ENCODE measurements at places on chromosomes 13 and 19.

DNA sequence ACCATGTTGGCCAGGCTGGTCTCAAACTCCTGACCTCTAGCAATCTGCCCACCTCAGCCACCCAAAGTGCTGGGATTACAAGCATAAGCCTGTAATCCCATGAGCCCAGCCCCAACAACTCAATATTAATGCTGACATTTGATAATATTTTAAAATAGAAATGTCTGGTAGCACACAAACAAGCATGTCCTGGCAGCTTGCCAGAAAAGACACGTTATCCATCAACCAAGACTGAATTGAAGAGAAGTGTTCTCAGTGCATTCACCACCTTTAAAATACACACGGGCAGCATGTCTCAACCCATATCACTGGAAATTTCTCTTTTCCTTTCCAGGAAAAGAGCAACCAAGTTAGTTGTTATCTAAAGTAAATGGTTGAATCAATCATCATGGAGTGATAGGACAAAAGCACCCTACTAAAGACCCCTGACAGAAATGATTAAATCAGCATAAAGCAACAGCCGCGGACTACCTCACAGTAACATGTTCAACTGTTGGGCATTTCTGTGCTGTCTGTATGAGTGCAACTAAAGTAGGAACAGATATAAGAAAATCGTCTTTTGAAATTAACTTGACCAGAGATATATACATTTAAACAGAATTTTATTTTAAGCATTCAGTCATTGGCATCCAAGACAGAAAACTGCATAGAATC is 25.0 kb downstream of the LHFPL6 start:
- DNase-seq: no peak

DNA sequence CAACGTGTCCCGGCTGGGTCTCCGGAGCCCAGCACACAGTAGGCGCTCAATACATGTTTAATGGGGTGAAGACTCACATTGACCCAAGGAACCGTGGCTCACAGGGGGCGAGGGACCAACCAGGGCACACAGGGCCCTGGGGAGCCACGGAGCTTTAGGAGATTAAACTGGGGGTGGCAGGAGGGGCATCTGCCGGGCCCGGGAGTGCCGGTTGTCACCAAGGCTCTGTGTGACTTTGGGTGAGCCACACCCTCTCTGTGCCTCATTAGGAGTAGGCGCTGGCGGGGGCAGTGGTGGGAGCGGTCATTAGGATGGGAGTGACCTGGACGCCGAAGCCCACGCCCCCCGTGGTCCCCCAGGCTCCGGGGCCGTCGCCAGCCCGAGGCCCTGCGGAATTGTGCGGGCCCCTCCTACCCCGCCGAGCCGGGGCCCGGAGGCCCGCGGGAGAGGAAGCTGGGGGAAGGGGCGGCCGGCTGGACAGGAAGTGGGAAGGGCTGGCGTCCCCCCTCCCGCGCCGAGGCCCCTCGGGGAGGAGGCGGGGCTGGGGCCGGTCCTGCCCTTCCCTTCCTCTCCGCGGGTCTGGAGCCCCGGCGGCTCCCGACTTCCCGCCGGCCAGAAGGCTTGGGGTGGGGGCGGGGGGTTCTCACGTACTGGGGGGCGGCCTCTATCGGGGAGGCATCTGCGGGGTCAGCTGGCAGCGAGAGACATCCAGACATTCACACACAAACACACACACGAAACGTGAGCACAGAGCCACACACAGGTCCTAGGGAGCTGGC is 1.8 kb upstream of the SSBP4 start:
- DNase-seq: no peak

DNA sequence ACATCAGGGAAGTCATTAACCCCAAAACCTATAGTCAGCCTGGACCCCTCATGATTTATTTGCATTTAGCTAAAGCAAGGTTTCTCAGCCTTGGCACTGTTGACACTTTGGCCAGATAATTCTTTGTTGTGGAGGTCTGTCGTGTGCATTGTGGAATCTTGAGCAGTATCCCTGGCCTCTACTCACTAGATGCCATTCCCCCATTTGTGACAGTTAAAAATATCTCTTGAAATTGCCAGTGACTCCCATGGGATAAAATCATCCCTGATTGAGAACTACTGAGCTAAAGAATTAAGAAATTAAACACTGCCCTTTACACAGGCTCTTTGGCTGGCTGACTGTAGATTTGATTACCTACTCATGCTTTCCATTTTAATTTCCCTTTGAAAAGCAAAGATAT is 102.7 kb downstream of the LMO7 start:
- DNase-seq: no peak

DNA sequence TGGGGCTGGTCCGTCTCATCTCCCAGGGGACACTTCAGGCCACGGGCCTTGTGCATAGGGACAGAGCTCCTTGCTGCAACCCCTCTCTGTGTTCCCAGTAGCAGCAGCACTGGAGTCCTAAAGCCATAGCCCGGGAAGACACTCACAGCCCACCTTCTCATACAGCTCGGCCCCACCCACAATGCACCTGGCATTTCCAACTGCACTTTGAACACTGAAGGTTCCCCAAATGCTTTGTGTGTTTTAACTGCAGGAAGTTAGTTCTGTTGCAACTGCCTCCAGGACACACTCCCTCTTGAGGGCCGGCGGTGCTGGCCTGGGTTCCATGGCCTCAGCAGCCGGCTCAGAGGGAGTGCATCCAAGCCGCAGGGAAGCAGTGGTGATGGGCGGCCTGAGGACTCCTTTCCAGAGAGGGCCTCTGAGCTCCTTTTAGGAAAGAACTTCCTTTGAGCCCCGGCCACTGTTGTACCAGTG is 22.7 kb upstream of the TMEM255B start:
- no peak for DNase-seq

DNA sequence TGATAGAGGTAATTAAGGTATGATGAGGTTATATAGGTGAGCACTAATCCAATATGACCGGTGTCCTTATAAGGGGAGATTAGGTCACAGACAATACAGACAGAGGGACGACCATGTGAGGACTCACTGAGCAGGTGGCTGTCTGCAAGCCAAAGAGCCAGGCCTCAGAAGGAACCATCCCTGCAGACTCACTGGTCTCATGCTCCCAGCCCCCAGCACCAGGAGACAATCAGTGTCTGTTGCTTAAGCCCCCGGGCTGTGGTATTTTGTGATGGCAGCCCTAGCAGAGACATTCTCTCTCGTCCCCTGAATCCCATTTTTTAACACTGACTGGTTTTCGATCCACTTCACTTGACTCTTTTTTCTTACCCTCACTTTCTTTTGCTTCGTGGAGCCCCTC is 51.9 kb upstream of the PABPC3 start:
- no peak for DNase-seq

DNA sequence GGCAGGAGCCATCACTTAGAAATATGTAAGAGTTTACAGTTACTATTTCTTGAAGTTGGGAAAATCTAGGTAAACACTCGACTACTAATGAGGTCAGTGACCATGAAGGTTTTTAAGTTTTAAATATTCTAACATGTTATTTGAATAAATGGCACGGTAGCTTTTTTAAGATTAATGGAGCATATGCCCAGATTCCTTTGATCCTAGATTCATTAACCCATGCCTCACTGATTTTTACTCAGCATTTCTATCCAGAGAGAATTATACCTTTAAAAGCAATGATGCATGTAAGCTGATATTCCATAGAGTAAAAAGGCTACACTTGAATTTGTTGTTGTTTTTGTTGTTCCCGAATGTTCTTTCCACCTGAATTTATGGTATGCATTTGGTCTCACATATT is 541.4 kb downstream of the DACH1 start:
- no peak for DNase-seq

GRCh38 chr19:40274585-40275544 is 10.3 kb downstream of the AKT2 start:
- DNase-seq: no peak

- no peak for DNase-seq
These were observed 23.8 kb upstream of the MEDAG start for GRCh38 chr13:30882026-30882850.

DNA sequence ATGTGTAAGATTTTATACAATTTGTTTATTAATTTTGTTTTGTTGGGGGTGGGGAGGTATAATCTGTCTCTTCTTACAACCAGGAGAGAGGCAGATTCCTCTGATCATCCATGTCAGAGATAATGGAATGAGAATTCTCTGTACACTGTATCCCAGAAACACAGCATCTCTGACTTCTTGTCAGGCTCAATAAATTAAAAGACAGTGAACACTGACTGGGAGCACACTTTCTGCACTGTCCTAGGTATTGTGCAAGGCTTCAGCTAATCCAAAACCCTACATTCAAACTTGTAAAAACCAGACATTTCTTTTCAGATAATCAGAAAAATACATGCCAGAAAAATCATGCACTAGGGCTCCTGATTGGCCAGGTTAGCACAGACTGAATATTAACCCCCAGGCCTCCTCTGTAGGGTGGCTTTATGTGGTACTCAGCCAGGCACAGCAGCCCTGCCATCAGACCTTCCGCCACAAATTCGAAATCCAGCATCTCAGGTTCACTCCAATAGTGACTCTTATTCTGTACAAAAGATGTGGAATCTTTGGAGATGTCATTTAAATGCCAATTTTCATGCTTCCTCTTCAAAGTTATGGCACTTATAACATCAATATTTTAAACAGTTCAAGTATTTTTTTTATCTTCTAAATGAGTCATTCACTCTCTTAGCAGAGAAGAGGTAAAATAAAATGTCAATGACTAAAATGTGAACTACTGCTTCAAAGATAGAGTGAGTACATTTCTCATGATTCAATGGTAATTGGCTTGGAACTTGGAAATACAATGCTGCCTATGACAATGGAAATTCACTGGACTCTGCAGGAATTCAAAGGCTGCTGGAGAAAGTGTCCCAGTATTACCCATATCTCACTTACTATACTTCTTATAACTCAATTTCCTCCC is 211.5 kb downstream of the KLF12 start:
- DNase-seq: no peak

GRCh38 chr19:1261798-1262622 is 7.1 kb upstream of the CIRBP start:
- DNase-seq: no peak

DNA sequence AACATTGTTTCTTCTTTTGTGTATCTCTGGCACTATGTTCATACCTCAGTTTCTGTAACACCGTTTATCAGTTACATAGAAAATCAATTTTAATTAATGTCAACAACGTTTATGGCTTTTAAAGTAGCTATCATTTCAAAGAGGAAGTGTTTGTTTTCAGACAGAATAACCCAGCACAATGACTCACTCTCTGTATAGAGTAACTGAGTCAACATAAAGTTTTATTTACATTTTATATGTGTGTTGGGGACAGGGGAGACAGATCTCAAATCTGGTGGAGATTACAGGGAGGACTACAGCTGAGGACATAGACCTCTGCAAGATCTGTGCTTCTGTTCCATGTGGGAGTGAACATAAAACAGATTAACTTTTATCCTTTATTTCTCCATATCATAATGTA is 2590.1 kb downstream of the PCDH9 start:
- DNase-seq: no peak

GRCh38 chr19:55305983-55306562 is 19.1 kb downstream of the TMEM150B start:
- no peak for DNase-seq

- DNase-seq: no peak
These were observed 625.2 kb upstream of the PCDH20 start for GRCh38 chr13:62040806-62041205.

DNA sequence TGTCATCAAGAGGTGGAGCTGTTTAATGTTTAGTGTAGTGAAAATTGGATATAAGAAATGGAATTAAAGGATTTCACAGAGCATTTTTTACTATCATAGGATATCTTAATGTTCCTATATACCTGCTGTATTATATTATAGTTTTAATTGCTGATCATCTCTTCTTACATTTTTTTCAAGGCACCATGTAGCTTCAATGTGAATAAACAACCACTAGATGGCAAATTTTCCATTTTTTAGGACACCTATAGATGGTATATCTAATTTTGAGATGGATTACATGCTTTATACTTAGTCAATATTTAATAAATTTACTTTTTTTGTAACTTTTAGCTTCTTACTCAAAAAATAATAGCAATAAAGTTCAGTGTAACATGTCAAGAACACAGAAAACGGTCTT is 9.0 kb upstream of the ATXN8OS start:
- DNase-seq: no peak

- no peak for DNase-seq
These were observed 10.2 kb downstream of the PPP1R37 start for GRCh38 chr19:45103156-45103507.

DNA sequence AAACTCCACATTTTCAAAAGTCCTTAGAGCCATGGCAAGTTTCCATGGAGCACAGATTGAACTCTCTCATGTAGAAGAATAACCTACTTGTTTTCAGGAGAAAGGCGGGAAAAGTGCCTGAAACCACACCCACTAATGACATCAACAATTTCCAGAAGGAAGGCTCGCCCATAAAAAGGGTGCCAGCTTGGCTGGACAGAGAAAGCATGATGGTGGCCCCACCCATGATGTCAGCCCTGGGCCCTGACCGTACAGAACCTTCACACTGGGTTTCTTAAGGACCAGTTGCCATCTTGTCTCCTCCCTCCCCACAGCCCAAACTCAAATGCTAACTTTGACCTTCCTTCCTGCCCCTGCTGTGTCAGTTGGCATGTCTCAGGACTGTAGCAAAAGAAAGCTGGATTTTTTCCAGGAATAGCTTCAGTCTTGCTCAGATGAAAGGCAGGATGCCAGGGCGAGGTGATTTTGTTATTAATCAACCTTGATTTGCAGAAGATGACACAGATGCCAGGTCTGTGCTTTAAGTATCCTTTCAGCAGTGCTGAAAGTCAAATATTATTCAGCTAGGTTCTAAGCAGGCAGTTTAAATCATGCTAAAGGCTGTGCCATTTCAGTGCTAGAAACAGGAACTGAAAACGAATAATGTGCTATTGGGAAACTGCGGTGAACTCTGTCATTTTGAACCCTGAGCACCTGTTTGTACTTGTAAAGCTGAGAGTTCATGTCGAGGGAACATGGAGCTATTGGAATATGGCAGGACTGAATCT is 89.5 kb upstream of the RFC3 start:
- DNase-seq: no peak

- DNase-seq: no peak
These were observed 297.8 kb downstream of the SHISA2 start for GRCh38 chr13:25753976-25754375.

GRCh38 chr13:111909971-111910671 is 156.8 kb upstream of the SOX1 start:
- no peak for DNase-seq

- DNase-seq: no peak
These were observed 15.6 kb upstream of the SIGLEC10 start for GRCh38 chr19:51433043-51433442.

- DNase-seq: no peak
These were observed 5.8 kb downstream of the CHAMP1 start for GRCh38 chr13:114320065-114320464.
